Cortex of kidney (tissue), 1 donor: ENCODE measurements at places on chromosomes 1 and 21.

DNA sequence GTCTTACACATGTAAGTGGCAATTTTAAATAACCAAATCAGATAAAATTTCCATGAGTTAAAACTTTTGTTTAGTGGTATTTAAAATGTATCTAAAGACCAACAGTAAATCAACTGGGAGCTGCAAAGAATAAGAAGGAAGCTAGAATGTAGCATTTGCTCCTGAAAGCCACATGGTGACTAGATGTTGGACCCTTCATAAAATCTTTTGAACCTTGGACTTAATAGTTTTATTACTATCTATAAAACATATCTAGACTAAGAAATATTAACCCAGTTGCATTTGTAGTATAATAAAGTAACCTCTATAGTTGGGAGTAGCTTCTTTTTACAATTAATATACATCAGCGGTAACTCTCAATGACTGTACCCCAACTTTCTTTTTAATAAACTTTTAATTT lies 72.1 kb downstream of the UBE4B start:
- DNase-seq, result no peak

- no peak for DNase-seq
These were observed 46.1 kb downstream of the SLC44A3 start for GRCh38 chr1:94866164-94866807.

DNA sequence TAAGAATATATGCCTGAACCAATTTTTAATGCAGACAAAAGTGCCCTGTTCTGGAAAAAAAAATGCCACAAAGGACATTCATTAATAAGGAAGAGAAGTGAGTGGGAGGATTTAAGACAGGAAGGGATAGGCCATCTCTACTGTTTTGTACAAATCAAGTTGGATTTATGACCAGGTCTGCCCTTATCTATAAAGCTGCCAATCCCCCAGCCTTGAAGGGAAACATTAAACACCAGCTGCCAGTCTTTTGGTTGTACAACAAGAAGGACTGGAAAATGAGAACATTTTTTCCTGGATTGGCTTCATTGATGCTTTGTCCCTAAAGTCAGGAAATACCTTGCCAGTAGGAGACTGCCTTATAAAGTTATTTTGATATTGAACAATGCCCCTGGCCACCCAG lies 444.0 kb downstream of the NPHP4 start:
- no peak for DNase-seq

DNA sequence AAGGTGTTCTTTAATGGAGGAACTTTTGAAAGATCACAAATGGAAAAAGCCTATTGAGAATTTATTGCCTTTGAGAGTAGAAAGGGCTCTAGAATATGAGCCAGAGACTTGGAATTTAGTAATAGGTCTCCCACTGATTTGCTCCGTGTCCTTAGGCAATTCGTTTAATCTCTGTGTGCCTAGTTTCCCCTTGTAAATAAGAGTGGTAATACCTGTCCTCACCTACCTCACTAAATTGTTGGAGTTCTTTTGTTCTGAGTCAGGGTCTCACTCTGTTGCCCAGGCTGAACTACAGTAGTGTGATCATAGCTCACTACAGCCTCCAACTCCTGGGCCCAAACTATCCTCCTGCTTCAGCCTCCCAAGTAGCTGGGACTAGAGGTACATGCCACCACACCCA lies 15.0 kb upstream of the TEKT2 start:
- DNase-seq, result no peak

GRCh38 chr1:64597113-64597512 lies 127.2 kb downstream of the CACHD1 start:
- no peak for DNase-seq

DNA sequence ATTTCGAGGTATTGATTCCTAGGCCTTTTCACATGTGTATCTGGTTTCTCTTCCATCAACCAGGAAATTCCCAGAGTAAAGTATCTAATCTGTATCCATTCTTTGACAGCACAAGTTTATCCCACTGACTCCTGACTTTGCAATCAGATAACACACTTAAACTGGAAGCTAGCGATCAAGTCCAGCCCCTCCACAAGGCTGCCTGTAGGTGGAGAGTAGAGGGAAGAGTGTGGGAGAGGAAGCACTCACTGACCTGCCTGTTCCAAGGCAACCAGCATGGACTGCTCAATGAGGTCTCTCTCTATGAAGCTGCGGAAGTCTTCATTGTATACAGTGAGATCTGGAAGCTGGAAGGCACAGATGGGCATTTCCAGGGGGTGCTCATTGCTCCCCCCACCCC lies 30.4 kb upstream of the MTMR11 start:
- DNase-seq, result no peak

DNA sequence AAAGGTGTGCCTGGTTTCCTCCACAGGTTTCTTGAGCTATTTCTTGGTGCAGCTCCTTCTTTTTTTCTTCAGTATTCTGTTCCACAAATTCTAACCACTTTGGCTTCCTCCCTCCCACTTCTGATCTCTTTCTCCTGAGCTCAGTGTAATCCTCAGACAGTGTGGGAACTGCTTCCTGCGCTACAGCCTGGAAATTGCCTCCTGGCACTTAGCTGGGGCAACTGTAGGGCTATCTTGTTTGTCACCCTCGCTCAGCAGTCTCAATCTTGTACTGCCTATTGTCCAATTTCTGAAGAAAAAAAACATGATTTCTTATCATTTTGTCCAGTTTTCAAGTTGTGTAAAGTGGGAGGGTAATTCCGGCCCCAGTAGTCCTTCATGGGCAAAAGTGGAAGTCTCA lies 24.0 kb upstream of the GALNT2 start:
- DNase-seq, result no peak

- no peak for DNase-seq
These were observed 88.9 kb downstream of the COL24A1 start for GRCh38 chr1:86067626-86068025.

DNA sequence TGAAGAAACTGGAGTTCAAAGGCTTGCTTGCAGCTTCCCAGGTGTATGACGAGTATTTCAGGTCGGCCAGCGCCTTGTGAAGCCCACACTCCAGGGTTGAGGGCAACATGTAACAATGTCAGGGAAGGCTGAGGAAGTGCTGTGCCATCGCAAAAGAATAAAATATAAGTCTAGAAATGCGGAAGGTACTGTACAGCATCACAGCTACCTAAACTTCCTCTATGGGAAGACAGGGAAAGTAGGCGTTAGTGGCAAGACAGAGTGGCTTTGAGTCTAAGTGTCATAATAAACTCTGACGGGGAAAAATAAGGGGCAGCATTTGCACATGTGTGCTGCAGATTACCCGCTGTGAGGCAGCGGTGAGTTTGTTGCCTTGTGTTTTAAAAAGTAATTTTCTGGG lies 28.9 kb downstream of the DOP1B start:
- DNase-seq, result no peak

GRCh38 chr1:200029035-200029821 lies 1.7 kb downstream of the NR5A2 start:
- DNase-seq, result no peak

- no peak for DNase-seq
These were observed 149.5 kb upstream of the HP1BP3 start for GRCh38 chr1:20936621-20937020.

DNA sequence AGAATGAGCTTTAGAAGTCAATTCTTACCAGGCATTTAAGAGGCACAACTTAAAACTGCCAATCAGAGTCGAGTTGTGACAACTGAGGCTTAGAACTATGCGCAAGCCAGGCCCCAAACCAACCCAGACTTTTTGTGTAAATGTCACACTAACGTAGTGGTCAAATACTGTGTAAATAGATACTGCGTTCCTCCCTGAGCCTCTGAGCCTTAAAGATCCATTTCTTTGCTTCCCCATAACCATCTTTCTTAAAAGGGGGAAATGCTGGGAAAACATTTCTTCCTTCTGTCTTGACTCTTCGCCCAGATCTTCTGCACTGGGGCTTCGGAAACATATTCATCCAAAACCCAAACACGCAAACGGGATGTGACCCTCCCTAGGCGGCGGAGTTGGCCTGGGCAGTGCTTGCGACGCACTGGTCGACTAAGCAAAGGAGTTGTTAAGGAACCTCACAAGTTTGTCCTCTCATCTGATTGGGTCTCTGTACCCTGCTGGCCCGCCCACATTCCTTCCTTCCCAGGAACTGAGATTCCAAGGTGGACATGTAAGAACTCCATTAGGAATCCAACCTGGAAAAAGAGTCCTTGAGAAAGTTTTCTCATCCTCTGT lies 2.6 kb downstream of the ADAMTS5 start:
- DNase-seq, result no peak

DNA sequence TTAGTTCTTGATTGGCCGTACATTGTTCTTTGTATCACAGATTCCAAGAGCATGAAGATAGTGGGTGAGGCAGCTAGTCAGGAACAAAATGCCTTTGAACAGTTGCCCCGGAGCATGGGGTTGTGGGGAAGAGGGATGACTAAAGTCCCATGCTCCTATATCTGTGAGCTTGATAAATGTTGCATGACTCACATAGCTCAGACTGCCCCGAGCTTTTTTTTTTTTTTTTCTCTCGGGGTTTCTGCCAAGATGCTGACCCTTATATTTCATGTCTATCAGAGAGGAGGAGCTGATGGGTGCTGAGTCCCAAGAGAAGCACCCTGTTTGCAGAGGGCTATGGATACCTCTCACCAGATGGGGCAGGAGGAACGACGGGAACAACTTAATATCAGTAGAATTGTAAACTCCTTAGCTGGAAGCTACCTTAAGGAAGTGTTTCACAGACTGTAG lies 40.6 kb downstream of the SRRM1 start:
- no peak for DNase-seq

GRCh38 chr1:11407301-11407994 lies 71.5 kb upstream of the DISP3 start:
- no peak for DNase-seq

- DNase-seq, result no peak
These were observed 247.3 kb downstream of the S1PR1 start for GRCh38 chr1:101483982-101484688.

- DNase-seq, result no peak
These were observed 561 bp downstream of the SLC26A9 start for GRCh38 chr1:205942631-205943159.

DNA sequence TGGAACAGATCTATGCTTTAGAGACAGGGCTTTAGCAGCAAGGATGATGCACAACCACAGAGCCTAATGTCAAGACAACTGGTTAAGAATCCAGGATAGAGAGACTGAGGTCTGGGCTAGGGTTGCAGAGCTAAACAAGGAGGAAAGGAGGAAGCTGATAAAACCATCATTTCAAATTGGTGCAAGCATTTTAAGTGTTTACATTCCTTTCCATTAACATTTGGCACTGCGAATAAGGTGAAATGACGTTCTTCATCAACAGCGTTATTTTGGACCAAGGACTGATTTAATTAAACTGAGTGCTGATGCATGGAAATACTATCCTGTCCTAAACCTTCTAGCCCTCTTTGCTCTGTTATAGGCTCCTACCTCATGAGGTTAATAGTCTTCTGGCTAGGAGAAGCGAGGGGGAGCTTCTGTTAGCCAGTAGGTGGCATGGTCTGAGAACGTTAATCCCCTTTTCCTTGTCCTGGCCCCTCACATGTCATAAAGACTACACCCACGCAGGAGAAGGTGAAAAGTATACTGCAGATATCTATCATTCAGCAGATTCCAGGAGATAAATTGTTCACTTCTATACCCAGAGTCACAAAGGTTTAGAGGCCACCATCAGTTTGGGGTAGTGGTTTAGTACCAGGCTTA lies 7.6 kb upstream of the C1orf21 start:
- DNase-seq, result no peak

DNA sequence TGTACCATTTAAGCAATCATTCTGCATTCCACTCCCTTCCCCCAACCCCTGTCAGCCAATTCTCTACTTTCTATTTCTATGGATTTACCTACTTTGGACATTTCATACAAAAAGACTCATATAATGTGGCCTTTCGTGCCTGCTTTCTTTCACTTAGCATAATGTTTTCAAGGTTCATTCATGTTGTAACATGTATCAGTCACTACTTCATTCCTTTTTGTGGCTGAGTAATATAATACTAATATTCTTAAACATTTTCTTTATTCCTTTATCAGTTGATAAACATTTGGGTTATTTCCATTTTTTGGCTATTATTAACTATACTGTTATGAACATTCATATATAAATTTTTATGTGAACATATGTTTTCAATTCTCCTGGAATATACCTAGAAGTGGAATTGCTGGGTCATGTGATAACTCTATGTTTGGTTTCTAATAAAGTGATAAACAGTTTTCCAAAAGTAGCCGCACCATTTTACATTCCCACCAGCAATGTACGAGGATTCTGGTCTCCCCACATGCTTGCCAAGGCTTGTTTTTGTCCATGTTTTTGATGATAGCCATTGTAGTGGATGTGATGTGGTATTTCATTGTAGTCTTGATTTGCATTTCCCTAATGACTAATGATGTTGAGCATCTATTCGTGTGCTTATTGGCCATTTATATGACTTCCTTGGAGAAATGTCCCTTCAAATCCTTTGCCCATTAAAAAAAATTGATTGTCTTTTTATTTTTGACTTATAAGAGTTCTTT lies 61.9 kb upstream of the GNG12 start:
- DNase-seq, result no peak

DNA sequence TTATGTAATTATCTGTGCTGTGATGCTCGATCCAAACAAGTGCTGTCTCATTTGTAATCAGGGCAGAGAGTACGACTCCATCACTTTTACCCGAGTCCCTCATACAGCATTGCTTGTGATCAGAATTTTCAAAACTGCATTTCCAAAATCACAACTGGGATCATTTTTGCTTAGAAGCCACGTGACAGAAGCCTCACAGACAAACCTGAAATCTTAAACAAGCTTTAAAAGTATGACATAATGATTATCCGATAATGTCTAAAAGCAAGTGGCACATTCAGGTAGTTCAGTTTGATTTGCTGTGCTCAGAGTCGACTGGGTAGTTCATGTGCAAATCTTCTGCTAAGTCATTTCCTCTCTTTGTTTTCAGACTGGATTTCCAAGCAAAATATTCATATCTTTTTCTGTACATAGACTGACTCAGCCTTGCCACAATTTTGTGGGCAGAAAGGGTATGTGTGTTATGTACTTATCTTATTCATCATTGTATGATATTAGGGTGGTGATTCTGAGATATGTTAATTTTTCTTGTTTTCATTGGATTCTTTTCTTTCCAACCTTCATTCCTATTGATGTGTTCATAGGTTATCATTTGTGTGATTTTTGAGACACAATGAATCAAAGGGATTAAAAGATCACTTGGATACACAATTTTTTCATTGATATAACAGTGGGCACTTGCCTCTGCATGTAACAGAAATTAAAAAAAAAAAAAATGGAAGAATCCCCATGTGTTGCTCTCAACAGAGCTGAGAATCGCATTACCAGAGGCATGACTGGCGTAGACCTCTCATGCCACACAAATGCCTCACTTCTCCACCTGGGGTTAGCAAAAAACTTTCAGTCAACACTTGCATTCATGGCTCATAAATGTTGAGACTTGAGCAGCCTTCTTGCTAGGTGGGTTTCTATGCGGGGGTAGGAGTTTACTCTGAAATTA lies 355.7 kb downstream of the LTN1 start:
- no peak for DNase-seq

DNA sequence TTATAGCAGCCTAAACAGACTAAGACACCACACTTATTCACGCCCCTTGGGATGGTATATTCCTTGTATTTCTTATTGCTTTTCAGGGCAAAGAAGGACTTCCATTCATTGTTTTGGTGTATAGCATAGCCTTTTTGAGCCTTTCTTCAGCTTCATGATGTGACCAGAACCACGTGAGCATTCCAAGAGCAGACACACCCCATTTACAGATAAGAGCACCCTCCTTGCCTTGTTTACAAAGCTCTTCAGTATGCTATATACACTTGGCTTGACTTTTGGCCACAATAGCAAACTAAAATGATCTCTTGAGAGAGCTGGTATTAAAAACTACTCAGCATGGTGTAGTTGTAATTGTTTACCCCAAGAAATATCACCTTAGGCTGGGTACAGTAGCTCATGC lies 78.7 kb downstream of the PIK3R3 start:
- DNase-seq, result no peak

- no peak for DNase-seq
These were observed 1.7 kb downstream of the IL6R start for GRCh38 chr1:154406886-154407197.
